ENCODE measurements at places on chromosomes 13 and 19. TPM values are rescaled to one million over a fixed set of nuclear protein-coding genes. Genes with fewer than 3 reads are reported as not detected.

The PLPPR2 gene
- 7.9 TPM for total RNA-seq

The RASA3 gene
- 23.9 TPM for total RNA-seq

The GNG7 gene
- under 0.01 TPM for total RNA-seq

The FOXA3 gene
- not detected for total RNA-seq

The OR10H4 gene
- total RNA-seq = not detected

The UBL5 gene
- 171 TPM for total RNA-seq

The ZNF568 gene
- 13.5 TPM for total RNA-seq

The RDH8 gene
- total RNA-seq = not detected

The PGLYRP1 gene
- total RNA-seq = not detected

The DIRAS1 gene
- 4.2 TPM for total RNA-seq

The IRGQ gene
- 12.7 TPM for total RNA-seq

The IGFL2 gene
- total RNA-seq = not detected

The KIR2DL3 gene
- total RNA-seq = not detected

The EFNA2 gene
- not detected for total RNA-seq

The CYP2A6 gene
- not detected for total RNA-seq

The CERS1 gene
- 1.1 TPM for total RNA-seq

The KANK3 gene
- 0.33 TPM for total RNA-seq

The KLK15 gene
- total RNA-seq = not detected

The ADGRE2 gene
- 0.11 TPM for total RNA-seq

The ADAMTSL5 gene
- 3.1 TPM for total RNA-seq

The VSTM2B gene
- total RNA-seq = not detected

The ACP7 gene
- total RNA-seq = 0.87 TPM

The PDE4C gene
- total RNA-seq = 0.44 TPM

The C19orf25 gene
- 24.7 TPM for total RNA-seq

The IGSF23 gene
- not detected for total RNA-seq

The SHC2 gene
- total RNA-seq = 2.7 TPM

The GAPDHS gene
- not detected for total RNA-seq

The RNF113B gene
- not detected for total RNA-seq

The MTUS2 gene
- total RNA-seq = 0.12 TPM

The CEACAM5 gene
- not detected for total RNA-seq
